ENCODE measurements at places on chromosomes 1 and 21.
A peak's percentile ranks its signal among the peaks of the same experiment; 100 is the strongest.

- DNase-seq, result peak; percentile 77
These were observed 33.2 kb downstream of the NHLH2 start for GRCh38 chr1:115807723-115808122.

DNA sequence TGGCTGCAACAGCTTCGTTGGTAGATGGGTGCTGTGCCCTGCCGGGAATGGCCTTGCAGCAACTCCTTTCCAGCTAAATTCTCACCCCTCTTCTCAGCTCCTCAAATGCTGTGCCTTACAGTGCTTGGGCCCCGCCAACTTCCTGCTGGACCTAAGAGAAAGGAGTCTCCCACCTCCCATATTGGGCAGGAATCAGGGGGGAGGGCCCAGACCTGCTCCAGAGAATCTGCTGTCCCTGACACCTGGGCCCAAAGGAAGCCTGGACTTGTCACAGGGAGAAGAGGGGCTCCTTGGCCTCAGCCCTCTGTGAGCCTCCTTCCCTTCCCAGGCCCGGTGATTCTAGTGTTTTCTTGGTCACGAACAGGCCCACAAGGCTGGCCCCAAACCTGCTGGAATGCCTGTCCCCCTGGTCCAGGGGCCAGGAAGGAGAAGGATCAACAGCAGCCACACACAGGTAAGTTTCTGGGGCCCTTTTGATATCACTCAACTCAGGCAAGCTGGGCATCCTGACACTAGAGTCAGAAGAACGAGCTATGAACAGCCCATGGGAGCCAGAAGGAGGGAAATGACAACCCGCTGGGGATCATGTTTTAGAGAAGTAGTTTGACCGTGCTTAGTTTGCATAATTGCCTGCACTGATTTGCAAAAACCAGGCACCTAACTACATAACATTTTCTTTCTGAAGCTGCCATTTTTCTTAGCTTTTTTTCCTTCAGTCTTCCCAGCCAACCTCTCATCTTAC, 86.2 kb downstream of the CD247 start:
- DNase-seq, result no peak

- DNase-seq, result no peak
These were observed 782.2 kb upstream of the NCAM2 start for GRCh38 chr21:20215959-20216358.

DNA sequence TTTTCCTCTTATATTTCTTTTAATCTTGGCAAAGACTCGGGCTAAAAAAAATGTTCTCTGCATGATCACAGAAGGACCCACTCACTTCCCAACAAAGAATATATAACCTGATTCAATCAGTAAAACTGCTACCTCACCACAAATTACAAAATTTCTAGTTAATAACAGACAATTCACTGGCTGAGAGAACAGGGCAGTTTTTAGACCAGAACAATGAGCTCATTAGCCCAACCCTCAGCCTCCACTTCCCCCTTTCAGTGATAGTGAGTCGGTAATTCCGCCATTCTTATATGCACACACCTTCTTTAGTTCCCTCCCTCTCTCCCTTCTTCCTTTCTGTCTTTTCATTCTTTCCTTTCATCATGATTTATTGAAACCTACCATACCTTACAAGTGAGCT, 8.9 kb downstream of the SIPA1L2 start:
- no peak for DNase-seq

DNA sequence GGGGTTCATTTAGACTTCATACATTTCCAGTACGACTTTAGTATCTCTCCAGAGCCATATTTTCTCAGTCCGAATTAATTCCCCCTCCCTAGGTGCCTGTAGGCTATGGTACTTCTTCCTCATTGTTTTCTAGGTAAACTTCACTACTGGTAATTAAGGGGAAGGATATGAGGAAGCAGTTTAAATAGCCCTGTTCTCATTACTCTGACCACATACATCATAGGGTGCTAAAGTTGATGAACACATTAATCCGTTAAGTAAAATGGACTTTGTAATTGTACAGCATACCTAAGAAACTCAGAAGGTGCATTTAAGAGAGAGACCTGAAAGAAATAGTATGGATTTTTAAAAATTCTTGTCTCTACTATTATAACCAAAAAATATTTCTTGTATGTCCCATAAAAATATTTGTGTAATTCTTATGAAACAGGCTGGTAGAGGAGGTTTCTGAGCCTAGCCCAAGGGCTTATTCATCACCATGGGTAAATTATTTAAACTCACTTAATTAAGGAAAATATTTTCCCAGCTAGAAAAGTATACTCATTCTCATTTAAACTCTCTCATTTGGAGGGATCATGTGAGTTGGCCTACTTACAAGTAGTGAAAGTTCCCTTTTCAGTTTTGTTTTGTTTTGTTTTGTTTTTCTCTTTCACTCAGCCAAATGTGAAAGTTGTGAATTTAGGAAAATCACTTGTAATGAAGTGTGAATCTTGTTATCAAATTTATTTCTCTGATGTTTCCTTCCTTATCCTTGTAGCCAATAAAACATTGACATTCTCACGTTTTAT, 2.0 kb downstream of the PRMT6 start:
- peak; percentile 30 for DNase-seq

DNA sequence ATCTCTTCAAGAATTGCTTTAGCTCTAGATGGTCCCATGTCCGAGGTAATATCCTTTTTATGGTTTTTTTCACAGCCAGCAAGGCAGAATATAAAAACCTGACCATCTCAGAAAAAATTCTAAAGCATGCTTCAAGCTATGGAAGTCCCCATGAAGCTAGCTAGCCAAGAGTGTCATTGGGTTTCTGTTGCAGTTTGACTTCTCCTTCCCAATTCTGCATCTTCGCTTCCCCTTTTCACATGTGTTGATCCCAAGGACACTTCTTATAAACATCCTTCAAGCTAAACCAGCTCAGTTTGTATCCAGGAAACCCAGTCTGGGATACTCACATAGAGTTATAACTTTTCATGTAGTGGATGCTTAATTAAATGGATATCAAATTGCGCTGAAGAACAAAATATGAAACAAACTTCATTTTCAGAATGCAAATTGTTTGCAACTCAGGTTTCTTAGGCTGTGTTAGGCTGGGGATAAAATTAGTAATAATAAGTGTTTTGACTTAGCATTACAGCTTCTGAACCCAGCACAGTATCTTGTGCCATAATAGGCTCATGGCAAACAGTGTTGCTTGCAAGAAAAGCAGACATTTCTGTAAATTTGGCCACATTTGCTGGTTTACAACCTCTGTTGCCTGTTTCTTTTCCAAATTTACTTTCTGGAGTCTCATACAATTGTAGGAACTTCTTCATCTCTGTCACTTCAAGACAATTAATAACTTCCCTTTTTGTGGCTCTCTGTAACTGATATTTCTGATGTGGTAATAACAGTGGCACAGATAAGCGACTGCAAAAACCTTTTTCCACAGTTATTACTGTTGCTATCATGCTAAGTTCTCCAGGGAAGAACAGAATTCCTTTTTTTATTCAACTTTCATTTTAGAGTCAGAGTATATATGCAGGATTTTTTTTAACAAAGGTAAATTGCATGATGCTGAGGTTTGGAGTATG, 53.2 kb downstream of the NCAM2 start:
- no peak for DNase-seq

DNA sequence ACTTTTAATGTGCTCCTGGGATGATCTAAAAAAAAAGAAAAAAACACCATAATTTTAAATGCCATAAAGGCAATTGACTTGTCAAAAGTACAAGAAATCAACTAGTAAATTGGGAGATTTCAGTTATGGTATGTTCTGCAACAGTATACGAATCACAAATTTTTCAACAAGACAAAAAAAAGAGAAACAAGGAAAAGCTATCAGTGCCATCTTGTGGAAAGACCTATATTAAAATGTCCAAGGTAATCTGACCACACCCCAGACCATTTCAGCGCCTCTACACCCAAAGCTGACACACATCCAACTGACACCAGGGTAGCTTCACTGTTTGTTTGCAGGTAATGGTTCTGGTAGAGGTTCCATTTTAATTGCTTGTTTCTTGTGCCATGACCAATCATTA, 5.0 kb upstream of the DUSP23 start:
- no peak for DNase-seq

GRCh38 chr1:173532237-173532636, 55.1 kb downstream of the PRDX6 start:
- no peak for DNase-seq

DNA sequence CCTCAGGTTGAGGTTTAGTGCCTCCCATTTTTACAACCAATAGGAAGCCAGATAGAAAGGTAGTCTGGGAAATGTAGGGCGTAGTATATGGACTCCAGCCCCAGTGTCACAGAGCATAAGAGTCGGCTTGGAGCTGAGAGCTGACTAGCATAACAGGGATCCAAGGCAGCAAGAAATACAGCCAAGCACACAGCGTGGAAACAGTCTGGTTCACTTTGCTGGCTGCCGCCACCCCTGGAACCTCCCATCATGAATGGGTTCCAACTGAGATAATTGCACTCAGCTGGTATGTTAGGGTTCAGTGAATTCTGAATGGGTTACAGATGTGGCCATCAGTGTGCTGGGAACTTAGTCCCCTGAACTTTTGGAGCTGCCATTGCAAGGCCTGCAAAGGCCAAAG, 76.7 kb upstream of the GPR88 start:
- no peak for DNase-seq

- DNase-seq, result no peak
These were observed 27.8 kb upstream of the ZNF281 start for GRCh38 chr1:200437556-200438203.

DNA sequence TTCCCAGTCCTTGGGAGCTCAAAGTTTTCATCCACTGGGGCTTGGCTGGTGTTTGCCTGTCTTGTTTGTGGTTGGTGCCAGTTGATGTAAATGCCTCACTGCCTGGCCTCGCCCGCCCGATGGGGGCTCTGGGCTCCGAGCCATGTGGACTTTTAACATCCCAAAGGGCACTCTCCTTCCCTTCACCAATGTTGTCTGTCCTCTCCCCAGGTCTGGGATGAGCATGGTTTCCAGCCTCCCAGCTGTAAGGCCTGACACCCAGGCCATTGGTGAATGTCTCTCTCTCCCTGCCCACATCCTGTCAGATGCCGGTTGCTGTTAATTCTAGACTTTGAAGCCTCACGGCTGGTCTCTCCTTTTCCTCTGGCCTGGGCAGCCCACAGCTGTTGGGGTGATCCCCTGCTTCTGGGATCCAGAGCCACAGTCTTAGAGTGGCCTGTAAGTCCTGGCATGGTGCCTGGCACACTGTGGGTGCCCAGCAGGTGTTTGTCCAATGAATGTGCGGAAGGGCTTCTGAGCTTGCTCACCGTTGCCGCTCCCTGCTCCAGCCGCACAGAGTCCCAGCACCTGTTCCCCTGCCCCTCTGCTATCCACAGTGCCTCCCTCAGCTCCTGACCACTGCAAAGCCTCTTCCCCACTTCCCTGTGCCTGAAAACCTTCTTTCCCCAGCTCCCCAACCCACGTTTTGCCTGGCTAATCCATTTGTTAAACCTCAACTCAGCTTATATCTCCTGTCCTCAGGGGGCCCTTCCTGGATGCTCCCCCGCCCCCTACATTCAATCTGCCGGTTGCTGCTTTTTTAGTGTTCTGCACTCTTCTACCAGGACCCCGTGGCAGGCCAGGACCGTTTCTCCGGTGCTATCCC, 3.3 kb upstream of the C1orf174 start:
- no peak for DNase-seq

- no peak for DNase-seq
These were observed 74.7 kb downstream of the RAP1GAP start for GRCh38 chr1:21594501-21594900.

- no peak for DNase-seq
These were observed 76.6 kb upstream of the HOOK1 start for GRCh38 chr1:59738152-59738551.

GRCh38 chr1:93716163-93716562, 34.5 kb upstream of the BCAR3 start:
- no peak for DNase-seq

DNA sequence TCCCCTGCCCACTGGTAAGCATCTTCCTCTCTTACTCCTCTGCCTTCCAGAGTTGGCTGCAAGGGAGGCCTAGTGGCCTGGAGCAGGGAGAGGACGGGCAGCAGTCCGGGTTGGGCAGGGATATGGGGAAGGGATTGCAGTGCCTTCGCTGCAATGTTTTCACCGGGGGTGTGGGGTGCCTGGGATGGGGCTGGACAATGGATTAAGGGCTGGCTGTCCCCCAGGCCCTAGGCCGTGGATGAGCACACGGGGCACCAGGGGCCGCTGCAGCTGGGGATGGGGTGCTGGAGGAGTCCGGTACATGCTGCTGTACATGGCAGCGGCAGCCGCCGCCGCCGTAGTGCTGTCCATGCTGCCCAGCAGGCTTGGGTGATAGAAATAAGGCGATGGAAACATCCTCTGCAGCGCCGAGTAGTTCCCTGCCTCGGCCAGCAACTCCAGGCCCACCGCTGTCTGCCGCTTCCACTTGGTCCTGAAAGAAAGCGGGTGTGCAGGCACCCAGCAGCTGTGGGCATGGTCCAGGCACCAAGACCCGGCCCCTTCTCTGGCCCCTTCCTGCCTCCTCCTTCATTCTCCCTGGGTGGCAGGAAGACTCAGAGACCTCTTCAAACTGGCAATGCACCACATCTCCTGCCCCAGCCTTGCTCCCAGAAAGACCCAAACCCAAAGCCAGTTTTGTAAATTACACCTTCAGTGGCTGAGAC, 4.8 kb downstream of the BARHL2 start:
- no peak for DNase-seq

DNA sequence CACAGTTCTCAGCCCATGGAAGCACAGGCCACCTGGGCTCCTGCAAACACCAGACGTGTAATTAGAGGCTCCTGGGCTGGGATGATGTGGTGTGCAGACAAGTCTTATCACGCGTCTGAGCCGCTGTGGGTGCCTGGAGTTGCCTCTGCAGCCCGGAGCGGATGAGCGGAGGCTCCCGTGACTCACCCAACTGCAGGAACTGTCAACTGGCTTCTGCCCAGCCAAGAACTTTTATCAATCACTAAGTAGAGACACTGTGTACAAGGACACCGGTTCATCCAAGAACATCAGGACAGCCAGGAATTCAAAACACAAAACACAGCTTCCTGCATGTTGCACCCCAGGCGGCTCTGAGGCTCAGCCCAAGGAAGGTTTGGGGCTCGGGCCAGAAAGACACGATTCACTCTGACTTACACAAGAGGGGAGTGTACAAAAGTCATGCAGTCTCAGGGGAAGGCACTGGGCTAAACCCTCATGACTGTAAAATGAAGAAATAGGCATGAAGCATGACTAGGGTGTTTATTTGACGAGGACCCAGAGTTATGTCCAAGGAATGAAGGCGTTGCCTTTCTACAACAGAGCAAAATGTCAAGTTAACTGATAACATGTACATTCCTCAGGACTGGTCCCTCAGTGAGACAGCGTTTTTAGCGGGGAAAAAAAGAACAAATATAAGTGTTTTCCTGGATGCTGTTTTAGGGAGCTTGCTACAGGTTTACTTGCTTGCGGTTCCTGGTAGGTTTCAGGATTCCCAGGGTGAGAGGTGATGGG, 21.1 kb downstream of the ERRFI1 start:
- no peak for DNase-seq

- DNase-seq, result no peak
These were observed 37.6 kb downstream of the ETS2 start for GRCh38 chr21:38843379-38843778.

DNA sequence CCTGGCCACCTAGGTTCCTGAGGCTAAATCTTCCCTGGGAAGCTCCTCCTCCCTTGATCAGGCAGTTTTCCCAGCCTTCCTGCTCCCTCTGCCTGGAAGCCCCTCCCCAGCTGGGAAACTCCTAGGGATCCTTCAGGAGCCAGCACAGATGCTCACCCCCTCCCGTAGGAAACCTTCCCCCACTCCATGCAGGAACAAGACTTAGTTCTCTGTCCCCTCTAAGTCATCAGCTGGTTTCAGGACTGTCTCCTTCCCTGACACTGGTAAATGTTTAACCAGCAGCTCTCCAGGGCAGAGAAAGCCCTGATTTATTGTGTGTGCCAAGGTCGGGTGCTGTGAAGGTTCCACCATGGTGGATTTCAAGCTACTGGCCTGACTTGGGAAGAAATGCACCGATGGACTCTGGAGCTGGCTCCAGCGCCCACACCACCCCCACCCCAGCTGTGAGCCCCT, 25.0 kb downstream of the TTC39A start:
- DNase-seq, result no peak

Data from RKO (cell line).